ENCODE measurements at places on chromosomes 7 and 10.

DNA sequence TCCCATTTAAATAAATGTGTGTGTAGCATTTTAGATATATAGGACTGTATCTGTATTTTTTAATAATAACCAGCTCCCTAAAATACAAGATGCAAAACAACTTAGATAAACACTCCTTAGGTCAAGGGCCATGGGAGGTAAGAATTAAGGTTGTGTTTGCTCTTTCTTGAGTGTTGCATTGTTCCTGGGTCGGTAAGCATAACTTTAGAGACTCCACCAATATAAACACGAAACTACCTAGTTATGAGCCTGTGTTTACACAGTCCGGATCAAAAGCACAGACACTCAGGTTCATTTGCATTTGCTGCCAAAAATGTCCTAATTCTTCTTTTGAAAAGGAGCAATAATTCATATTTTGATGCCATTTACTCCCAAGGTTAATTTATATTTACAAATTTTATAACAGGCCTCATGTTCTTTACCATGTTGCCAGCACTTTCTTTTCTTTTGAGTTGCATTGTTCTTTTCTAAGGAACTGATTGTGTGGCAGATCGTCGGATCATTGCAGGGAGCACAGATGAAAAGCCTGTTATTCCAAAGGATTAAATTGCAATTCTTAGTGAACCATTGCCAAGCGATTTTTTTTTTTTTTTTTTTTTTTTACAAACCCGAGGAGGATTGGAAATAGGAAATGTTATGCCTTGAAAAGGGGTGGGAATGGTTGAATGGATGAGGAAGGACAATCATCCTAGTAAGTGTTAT is 45.8 kb upstream of the GLCCI1 start:
- DNase-seq = no peak

DNA sequence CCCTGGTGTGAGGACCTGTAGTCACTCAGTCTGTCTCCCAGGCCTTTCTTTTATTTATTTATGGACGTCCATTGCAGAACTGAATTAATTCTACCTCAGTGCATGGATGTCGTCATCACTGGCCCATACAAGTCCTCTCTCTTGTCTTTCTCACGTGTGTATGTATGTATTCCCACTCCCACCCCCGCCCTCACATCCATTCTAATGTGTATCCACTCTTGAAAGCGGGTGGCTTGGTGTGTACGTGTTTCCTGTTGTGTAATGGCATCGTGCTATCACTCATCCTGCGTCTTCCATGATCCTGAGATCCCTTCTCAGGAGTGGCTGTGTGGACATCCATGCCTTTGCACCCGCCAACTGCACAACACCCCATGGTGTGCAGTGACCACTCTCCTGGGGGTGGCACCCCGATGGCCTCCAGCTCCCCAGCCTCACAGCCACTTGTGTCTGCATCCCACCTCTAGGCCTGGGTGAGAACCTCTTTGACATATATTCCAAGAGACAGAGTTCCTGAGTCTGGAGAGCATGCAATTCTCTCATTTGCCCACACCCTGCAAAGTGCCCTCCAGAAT is 3.0 kb upstream of the AOC1 start:
- no peak for DNase-seq

DNA sequence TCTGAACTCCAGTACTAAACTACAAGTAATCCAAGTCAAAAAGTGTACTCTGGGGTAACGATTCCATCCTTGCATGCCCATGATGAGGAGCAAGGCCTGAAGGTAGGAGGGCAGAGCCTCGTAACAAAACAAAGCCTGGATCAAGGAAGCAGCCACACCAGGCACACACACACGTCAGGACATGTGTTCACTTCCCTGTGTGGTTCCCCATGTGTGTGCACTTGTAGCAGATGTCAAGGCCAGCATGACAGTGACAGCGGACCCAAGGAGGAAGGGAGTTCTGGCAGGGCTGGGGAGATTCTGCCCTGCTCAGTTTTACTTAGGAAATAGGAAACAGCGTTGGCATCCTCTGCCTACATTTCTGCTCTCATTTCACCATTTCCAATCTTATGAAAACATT is 92.8 kb downstream of the ALOX5 start:
- no peak for DNase-seq

DNA sequence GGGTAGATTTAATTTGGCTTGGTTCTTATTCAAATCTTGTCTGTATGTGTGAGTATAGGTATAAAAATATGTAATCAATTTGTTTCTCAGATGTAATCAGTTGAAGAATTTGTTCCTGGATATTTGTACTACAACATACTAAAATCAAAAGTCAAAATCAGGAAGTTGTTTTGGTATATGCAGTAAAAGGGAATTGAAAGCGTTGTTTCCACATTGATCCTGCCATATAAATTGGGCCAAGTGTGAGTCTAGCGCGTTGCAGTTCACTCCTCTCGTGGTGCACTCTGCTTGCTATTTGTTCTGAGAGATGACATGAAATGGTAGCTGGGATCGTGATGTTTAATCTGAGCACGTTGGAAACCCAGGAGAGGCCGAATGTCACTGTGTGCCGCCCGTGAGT is 55.9 kb downstream of the SHH start:
- no peak for DNase-seq

GRCh38 chr7:45494885-45495284 is 79.3 kb upstream of the ADCY1 start:
- no peak for DNase-seq

DNA sequence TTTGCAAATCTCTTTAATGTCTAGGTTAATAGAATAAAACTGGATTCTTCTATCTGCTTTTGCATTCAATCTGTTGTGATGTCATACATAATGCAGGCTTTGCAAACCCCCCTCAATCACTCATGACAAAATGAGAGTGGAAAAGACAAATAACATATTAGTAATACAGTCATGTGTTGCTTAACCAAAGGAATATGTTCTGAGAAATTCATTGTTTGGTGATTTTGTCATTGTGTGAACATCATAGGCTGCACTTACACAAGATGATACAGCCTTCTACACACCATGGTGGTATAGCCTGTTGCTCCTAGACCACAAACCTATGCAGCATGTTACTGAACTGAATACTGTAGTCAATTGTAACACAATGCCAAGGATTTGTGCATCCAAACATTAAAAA is 87.3 kb upstream of the SEC61G start:
- no peak for DNase-seq

DNA sequence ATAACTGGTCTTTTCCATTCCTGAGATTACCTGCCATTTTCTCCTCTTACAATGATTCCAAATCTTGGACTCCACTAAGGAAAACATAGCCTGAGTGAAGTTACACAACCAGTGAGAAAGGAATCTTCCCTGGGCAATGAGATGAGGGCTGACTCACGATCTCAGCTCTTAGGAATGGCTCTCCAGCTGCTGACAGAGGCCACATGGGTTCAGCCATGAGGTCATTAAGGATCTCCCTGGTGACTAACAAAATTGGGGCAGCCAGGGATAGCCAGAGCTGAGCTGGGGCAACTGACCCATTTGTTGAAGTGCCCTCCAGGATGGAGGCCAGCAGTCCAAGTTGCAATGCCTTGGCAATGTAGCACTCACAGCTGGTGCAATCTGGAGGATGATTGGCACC is 78.7 kb upstream of the MKLN1 start:
- no peak for DNase-seq

GRCh38 chr7:114180556-114181266 is 233.9 kb upstream of the FOXP2 start:
- no peak for DNase-seq

- no peak for DNase-seq
Measured at GRCh38 chr10:43408331-43408709, 666 bp downstream of the HNRNPF start.

- DNase-seq = no peak
Measured at GRCh38 chr7:79376299-79377025, 77.0 kb downstream of the MAGI2 start.

DNA sequence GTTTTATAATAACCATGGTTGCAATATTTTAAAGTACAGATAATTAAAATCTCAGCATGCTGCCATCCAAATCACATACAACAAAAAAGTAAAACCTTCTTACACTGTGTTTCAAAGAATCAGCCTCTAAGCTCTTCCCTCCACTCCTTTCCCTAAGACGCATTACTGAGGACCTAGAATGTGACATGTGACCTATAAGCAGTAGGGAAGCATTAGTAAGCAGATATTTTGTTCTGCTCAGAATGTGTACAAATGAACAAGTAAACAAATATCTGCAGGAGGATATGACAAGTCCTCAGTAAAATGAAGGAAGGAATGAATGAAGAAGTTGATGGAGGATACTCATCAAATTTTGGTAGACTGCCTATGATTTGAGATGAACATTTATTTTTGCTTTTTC is 49.1 kb downstream of the RAB11FIP2 start:
- no peak for DNase-seq

DNA sequence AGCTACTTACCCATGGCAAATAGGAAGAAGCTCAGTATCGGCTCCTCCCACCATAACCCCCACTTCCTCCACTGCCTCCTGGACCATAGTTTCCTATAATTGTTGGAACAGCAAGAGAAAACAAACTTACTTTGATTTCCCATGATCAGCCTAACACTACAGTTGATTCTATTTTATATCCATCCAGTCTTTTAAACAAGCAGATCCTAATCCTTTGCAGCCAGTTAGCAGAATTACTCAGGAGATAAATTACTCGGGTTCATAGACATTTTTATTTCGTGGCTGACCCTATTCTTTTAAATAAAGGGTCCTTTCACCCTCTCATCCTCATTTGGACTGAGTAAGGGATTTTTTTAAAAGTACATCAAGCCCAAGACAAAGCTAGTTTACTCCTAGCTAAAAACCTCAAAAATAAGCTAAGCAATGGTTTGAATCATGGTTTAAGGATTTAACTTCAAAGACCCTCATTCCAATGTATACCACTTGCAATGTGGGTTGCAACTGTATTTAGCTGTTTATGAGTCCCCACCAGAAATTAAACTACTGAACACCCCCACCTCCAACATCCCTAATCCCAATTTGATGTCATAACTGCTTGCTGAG is 8.0 kb downstream of the HNRNPA2B1 start:
- DNase-seq = no peak

DNA sequence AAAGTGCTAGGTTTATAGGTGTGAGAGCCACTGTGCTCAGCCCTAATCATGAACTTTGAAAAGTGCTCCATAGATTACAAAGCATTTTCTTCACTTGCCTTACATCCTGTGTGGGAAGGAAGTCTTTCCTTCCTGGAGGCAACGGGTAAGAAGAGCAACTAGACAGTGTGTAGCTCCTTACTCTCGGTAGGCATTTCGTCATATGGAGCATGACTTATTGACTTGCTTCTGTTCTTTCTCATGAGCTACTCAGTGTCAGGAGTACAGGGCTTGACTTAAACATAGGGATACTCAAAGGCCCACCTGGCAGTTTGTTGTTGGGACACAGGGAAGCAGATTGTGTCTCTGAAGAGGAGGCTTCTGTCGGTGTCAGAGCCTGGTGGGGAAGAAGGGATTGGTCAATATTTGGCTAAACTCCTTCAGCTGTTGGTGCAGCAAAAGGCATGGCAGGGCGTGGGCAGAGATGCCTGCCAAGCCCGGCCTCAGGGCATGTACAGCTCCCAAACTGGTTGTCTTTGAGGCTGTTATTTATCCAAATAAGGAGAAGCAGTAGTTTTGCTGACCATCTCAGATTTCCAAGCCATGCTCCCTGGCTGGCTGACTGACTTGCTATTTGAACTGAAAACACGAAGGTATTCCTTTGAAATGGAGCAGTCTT is 248.9 kb downstream of the KIAA1217 start:
- DNase-seq = peak; percentile 22

- DNase-seq = no peak
Measured at GRCh38 chr10:122349758-122350369, 24.6 kb upstream of the PLEKHA1 start.

DNA sequence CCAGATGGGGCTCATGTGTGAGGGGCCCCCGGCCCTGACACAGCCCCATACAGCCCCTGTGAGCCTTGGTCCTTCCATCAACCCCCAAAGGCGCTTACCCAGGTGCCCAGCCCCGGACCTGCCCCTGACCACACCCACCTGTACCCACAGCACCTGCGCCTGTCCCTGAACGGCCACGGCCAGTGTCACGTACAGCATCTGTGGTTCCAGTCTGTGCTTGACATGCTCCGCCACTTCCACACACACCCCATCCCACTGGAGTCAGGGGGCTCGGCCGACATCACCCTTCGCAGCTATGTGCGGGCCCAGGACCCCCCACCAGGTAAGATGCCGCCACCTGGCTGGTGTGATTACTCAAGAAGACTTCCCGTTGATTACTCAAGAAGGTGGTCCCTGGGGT is 33.5 kb downstream of the SH2B2 start:
- no peak for DNase-seq

GRCh38 chr10:48497780-48498770 is 106.8 kb downstream of the ARHGAP22 start:
- DNase-seq = no peak

DNA sequence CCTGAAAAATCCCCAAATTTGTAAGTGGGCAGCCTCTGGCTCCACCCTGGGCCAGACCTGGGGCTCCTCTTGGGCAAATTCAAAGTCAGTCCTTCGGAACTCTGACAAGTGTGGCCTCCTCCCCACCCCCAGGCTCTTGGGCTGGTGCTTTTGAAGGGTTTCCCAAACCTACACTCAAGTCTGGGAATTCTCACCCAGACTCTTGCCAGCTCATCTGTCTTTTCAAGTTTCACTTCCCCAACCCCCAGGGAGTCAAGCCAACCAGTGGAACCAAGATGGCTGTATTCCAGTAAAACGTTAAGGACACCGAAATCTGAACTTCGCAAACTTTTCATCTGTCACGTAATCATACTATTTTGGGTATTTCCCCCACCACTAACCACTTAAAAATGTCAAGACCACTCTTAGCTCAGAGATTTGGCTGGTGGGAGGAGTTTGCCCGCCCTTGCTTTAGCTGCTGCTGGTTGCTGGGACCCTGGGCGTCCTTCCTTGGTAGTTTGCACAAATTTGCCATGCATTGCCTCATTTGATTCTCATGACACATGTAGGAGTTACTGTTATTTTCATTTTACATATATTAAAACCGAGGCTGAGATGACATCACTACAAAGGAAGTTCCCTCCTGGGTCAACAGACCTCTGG is 1.7 kb upstream of the MYO1G start:
- DNase-seq = peak; percentile 93

Data from activated CD4-positive, alpha-beta T cell treated with anti-CD3 and anti-CD28 coated beads, Interleukin-10, Interleukin-2, amounts not matched to agents 100 ng/mL and 50 ng/mL, durations not matched to agents 16 hours and 8 hours (primary cell).